ENCODE measurements at places on chromosomes 5 and 9. TPM values are rescaled to one million over a fixed set of nuclear protein-coding genes. Genes with fewer than 3 reads are reported as not detected.

DNA sequence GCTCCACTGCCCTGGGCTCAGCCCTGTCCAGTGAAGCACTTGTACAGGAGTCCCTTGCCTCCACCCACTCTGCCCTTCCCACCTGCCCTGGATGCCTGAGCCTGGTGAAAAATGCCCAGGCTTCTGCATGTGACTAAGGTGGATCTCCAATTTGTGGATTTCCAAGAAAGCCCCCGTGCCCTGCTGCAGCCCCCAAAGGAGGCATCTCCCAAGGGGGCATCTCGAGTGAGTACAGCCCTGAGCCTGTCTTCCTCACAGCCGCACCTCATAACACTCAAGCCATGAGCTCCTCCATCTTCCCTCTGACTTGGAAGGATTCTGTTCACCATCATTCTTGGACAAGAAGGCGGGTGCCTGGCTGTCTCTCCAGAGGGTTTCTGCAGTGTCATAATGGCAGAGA, 158.0 kb upstream of the PPP1R26 start:
- no peak for DNase-seq

GRCh38 chr5:153888781-153889180, 149.9 kb downstream of the FAM114A2 start:
- no peak for DNase-seq

DNA sequence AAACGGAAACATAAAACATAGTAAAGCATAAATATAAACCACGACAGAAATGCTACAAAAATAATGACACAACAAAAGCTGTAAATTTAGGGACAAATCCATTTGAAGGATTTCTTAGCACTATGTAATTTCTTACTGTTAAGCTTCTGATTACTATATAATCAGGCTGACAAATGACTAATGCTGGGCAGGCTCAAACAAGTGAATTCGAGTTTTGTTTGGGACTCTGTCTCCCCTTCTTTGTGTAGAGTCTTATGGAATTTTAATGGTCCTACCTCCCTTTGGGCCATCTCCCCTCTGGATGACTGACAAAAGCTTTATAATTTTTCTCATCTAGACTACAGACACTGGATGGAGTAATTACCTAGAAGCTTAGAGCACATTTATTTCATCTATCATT, 24.6 kb upstream of the KIF2A start:
- no peak for DNase-seq

PCDHB3 gene
- total RNA-seq: 9.1 TPM

DNA sequence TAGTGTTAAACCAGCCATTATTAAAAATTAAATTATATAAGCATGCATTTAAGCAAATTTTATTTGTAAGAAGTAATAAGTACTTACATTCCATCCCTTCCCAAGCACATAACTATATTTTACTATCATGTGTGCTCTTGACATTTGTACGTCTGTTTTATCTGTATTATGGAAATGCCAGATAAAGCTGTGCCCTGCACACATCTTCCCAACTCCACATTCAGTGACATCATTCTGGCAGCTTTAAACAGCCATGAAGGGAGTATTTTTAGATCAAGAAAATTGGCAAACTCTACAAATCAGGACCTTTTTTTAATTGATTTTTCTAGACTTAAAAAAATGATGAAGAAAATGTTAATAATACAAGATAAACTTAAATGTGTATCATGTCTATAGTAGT, 131.1 kb downstream of the WDR41 start:
- DNase-seq: no peak

TMEM252 gene
- total RNA-seq: not detected

CCL21 gene
- total RNA-seq: not detected

DNA sequence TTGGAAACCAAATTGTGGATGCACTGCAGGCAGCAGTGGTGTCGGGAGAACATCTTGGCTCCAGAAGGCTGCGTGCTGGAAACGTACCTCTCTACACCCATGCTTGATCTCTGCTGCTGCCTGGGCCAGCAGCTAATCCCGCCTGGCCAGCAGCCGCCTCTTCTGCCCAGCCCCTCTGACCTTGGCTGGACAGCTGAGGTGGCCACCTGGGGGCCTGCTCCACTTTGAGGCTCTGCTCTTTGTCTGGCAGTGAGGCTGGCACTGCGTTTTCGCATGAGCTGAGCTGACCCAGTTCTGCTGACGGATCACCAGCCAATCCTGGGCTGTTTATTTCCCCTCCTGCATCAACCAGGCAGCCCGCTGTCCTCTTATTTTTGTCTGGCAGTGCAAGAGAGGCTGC, 154.9 kb downstream of the TENT4A start:
- no peak for DNase-seq
